ENCODE measurements at places on chromosomes 3 and 15. TPM values are rescaled to one million over a fixed set of nuclear protein-coding genes. Genes with fewer than 3 reads are reported as not detected.

DNA sequence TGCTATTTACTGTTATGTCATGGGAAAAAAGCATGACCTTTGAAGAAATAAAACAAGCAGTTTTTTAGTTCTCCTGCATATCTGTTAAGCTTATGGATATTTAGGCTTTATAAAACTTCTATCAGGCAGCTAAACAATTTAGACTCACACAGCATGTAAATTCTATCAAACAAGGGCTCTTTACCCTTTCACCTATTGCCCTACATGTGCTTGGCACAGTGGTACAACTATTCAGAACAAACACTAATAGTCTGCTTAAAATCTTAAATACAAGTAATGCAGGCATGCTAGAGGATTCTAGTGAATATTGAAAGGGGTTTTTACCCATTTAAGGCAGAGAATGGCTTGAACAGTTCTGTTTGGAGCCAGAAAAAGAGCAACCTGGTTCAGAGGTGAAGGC is 23.4 kb upstream of the NANOGP8 start:
- no peak overlapping the region for H3K27ac ChIP-seq
- no peak for DNase-seq
- H3K36me3 ChIP-seq, result no peaks in the 10 kb centered on the region
- no peaks in the 10 kb centered on the region for H3K4me1 ChIP-seq
- no peak overlapping the region for H3K4me3 ChIP-seq
- H3K27me3 ChIP-seq, result no peaks in the 10 kb centered on the region

DNA sequence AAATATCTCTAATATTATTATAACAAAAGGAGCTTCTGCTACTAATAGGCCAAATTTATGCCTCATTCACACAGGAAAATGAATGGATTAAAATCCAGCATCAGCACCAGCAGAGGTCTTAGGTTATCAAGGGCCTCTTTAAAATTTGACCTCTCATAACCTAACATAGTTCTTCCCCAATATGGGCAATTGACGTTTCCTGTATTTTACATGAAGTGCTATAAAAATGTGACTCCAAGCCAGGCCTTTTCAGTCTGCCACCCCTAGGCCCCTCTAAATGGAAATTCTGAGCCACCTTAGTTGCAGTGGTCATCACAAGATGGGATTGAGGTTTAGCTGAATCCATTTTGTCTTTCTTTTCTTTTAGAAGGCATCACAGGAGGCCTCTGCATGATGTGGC is 70.1 kb downstream of the CASR start:
- no peaks in the 10 kb centered on the region for H3K27me3 ChIP-seq
- no peak overlapping the region for H3K27ac ChIP-seq
- H3K4me1 ChIP-seq, result no peaks in the 10 kb centered on the region
- H3K36me3 ChIP-seq, result no peaks in the 10 kb centered on the region
- H3K4me3 ChIP-seq, result no peak overlapping the region

DNA sequence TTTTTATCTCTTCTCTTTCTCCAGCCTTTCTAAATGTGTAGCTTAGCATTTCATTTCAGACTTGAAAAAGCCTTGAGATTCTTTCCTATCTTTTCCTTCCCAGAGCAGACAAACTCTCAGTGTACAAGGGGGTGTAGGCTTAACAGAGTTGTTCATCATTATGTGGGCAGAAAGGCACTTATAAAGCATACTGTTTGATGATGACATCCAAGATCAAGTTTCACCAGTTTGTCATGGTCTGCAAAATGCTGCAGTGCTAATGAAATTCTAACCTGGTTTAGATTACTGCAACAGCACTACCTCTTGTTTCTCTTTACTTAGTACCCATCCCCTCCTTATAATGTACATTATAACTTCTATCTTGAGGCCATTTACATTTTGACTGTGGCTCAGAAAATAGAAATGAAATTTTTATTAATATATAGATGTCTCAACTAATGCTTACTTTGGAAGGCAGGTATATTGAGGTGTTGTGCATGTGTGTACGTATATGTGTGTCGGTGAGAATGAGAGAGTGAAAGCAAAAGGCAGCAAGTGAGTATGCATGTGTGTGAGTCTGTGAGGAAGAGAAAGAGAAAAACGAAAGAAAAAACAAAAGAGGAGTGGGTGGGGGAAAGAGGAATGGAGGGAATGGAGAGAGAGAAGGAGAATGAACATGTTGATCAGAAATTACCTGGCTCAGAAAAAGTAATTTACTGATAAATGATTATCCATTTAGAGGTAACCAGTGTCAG is 1043.6 kb downstream of the TUSC7 start:
- no peaks in the 10 kb centered on the region for H3K27me3 ChIP-seq
- no peaks in the 10 kb centered on the region for H3K4me1 ChIP-seq
- H3K27ac ChIP-seq, result no peak overlapping the region
- H3K4me3 ChIP-seq, result no peak overlapping the region
- no peaks in the 10 kb centered on the region for H3K36me3 ChIP-seq
- DNase-seq, result no peak

DNA sequence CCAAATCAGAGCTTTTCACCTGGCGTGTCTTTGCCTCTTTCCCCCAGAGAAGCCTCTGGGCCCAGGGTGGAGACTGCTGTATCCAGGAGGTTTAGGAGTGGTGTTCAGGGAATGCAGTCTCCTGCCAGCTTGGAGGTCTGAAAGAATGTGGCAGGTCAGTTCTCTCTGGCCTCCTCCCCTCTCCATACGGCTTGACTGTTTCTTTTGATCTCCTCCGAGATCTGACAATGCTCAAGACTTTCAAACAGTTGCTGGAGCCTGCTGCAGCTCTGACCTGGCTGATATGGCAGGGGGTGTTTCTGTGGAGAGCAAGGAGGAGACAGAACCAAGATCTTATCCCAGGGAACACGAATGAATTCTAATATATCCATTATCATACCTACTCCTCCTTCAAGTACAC is 24.7 kb upstream of the TM4SF4 start:
- no peak overlapping the region for H3K4me3 ChIP-seq
- H3K27me3 ChIP-seq, result no peaks in the 10 kb centered on the region
- no peaks in the 10 kb centered on the region for H3K4me1 ChIP-seq
- DNase-seq, result no peak
- no peaks in the 10 kb centered on the region for H3K36me3 ChIP-seq

DNA sequence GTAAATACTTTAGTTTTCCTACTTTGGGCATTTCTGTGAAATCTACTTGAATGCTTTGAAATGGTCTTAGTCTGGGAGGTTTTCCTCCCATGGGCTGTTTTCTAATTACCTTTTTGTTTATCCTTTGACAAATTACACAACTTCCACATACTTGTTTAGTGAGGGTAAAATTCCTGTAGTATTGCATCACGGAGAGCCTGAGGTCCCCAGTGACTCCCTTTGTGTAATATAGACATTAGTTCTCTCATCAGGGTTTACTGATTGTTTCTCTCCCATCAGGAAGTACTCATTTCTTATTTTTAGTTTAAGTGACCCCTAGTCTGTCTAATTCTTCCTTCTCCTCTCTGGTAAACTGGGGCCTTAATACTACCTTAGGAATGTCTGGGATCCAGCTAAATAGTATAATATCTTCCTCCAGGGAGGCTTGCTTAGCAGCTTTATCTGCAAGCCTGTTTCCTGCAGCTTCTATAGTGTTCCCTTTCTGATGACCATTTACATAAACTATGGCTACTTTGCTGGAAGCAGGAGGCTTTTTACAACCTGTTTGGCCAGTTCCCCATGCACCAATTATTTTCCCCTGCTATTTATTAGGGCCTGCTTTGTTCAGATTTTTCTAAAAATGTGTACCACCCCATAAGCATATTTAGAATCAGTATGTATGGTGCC is 87.2 kb upstream of the XCR1 start:
- no peak for DNase-seq
- H3K36me3 ChIP-seq, result no peaks in the 10 kb centered on the region
- H3K4me1 ChIP-seq, result no peaks in the 10 kb centered on the region
- no peak overlapping the region for H3K4me3 ChIP-seq
- H3K27me3 ChIP-seq, result no peaks in the 10 kb centered on the region
- H3K27ac ChIP-seq, result peak overlapping the region; percentile 80

DNA sequence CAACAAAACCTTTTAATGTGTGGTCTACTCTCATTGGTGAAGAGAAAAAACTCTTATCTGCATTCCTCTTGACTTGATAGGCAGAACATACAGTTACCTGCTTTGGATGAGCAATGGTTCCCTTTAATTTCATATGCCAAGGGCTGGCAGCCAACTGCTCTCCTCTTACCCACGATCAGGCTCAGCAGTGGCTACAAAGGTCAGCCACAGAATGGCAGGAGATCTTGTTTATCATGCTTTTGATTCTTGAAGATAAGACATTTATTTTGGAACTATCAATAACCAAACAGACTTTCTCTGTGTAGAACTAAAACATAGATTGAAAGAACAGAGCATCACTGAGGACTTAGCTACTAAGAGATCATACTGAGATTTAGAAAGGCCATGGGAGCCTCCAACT is 6.1 kb upstream of the IREB2 start:
- H3K4me3 ChIP-seq, result no peak overlapping the region
- no peak overlapping the region for H3K27ac ChIP-seq
- H3K36me3 ChIP-seq, result no peaks in the 10 kb centered on the region
- no peaks in the 10 kb centered on the region for H3K4me1 ChIP-seq
- DNase-seq, result no peak
- no peaks in the 10 kb centered on the region for H3K27me3 ChIP-seq

- no peaks in the 10 kb centered on the region for H3K27me3 ChIP-seq
- H3K27ac ChIP-seq, result peak overlapping the region; percentile 85
- peaks cover 3% of the 10 kb centered on the region for H3K4me1 ChIP-seq
- H3K36me3 ChIP-seq, result no peaks in the 10 kb centered on the region
These were observed 41.6 kb downstream of the MRAS start for GRCh38 chr3:138389841-138390581.

- no peaks in the 10 kb centered on the region for H3K27me3 ChIP-seq
- no peaks in the 10 kb centered on the region for H3K36me3 ChIP-seq
- DNase-seq, result no peak
These were observed 26.6 kb downstream of the DIPK2A start for GRCh38 chr3:143998266-143998665.

- H3K4me1 ChIP-seq, result peaks cover 30% of the 10 kb centered on the region
- peak overlapping the region; percentile 84 for H3K27ac ChIP-seq
- H3K4me3 ChIP-seq, result no peak overlapping the region
- no peaks in the 10 kb centered on the region for H3K27me3 ChIP-seq
- H3K36me3 ChIP-seq, result no peaks in the 10 kb centered on the region
- DNase-seq, result no peak
These were observed 3.7 kb upstream of the MYL3 start for GRCh38 chr3:46866720-46867549.

- no peak overlapping the region for H3K4me3 ChIP-seq
- DNase-seq, result no peak
- H3K27me3 ChIP-seq, result no peaks in the 10 kb centered on the region
- no peaks in the 10 kb centered on the region for H3K4me1 ChIP-seq
- H3K27ac ChIP-seq, result no peak overlapping the region
These were observed 70.7 kb downstream of the MAP2K5 start for GRCh38 chr15:67613211-67613610.

GRCh38 chr3:46466871-46467403 is 2.2 kb upstream of the LTF start:
- H3K4me3 ChIP-seq, result no peak overlapping the region
- no peaks in the 10 kb centered on the region for H3K4me1 ChIP-seq
- DNase-seq, result no peak
- H3K36me3 ChIP-seq, result no peaks in the 10 kb centered on the region
- no peak overlapping the region for H3K27ac ChIP-seq
- no peaks in the 10 kb centered on the region for H3K27me3 ChIP-seq

DNA sequence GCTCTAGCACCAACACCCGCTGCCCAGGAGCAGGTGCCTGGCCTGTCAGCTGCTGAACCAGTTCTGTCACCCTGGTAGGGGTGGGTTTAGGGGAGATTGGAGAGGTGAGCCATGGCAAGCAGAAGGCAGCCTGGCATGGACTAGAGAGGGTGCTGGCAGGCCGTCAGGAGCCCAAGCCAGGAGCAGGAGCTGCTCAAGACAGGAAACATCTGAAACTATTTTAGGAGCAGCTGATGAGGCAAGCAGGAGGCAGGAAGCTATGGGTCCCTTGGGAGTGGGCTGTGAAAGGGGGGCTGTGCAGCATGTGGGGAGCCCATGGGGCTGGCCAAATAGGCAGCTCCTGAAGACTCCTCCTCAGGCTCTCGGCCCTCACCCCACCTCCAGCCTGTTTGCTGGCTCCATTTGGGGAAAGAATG is 2.3 kb downstream of the INKA1 start:
- peak overlapping the region; percentile 51 for H3K4me3 ChIP-seq
- H3K4me1 ChIP-seq, result peaks cover 29% of the 10 kb centered on the region
- no peaks in the 10 kb centered on the region for H3K27me3 ChIP-seq
- peak overlapping the region; percentile 90 for H3K27ac ChIP-seq
- peak; percentile 74 for DNase-seq

- no peak overlapping the region for H3K4me3 ChIP-seq
- no peaks in the 10 kb centered on the region for H3K36me3 ChIP-seq
- no peak overlapping the region for H3K27ac ChIP-seq
- no peaks in the 10 kb centered on the region for H3K27me3 ChIP-seq
- no peak for DNase-seq
- H3K4me1 ChIP-seq, result no peaks in the 10 kb centered on the region
These were observed 213.7 kb upstream of the GAP43 start for GRCh38 chr3:115409596-115409995.

DNA sequence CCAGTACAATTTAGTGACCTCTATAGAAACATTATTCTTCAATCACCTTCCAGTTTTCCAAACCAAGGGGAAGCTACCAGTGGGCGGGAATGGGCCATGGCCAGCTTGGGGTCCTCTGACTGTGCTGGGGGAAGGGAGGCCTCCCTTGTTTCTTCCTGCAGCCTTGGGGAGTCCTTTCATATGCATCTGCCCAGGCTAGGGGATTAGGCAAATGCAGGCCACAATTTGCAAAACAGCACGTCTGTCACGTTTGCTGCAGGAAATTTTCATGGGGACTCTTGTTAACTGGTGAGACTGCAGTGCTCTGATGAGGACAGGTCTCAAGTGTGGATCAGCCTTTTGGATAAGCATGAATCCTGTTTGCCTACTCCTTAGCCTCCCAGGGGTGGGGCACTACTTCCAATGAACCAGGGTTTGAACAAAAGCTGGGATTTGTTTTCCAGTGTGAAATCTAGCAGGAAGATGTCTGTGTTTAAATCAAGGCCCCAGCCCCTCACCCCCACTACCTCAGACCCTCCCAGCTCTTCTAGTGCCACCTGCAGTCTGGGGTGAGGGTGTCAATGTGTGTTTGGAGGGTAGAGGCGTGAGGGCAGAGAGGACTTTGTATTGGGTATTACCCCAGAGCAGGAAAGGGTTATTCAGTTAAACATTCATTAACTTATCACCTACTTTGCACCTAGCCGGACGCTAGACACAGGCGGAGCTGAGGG is 219.9 kb downstream of the OPA1 start:
- H3K27ac ChIP-seq, result no peak overlapping the region
- no peak for DNase-seq
- peaks cover 6% of the 10 kb centered on the region for H3K4me1 ChIP-seq
- H3K4me3 ChIP-seq, result no peak overlapping the region
- no peaks in the 10 kb centered on the region for H3K36me3 ChIP-seq

GRCh38 chr3:194905696-194906095 is 220.0 kb downstream of the FAM43A start:
- H3K4me1 ChIP-seq, result no peaks in the 10 kb centered on the region
- no peaks in the 10 kb centered on the region for H3K27me3 ChIP-seq
- H3K4me3 ChIP-seq, result no peak overlapping the region
- no peaks in the 10 kb centered on the region for H3K36me3 ChIP-seq
- DNase-seq, result no peak

Gene TRH
- not detected for total RNA-seq

Gene PPP1R14D
- 4.9 TPM for total RNA-seq

Gene GOLGA8M
- 4.0 TPM for total RNA-seq

Gene SGO1
- total RNA-seq, result 1.5 TPM

Gene FRMD5
- total RNA-seq, result 1.6 TPM

Gene MCF2L2
- total RNA-seq, result 1.5 TPM

Gene GPR171
- 0.48 TPM for total RNA-seq

Gene POPDC2
- 1.1 TPM for total RNA-seq

Data from breast epithelium (tissue), 4 donors.